ENCODE measurements at places on chromosomes 6 and 20. TPM values are rescaled to one million over a fixed set of nuclear protein-coding genes. Genes with fewer than 3 reads are reported as not detected.

- no peak for DNase-seq
Observed at GRCh38 chr6:118200160-118200559, 293.1 kb downstream of the SLC35F1 start.

DNA sequence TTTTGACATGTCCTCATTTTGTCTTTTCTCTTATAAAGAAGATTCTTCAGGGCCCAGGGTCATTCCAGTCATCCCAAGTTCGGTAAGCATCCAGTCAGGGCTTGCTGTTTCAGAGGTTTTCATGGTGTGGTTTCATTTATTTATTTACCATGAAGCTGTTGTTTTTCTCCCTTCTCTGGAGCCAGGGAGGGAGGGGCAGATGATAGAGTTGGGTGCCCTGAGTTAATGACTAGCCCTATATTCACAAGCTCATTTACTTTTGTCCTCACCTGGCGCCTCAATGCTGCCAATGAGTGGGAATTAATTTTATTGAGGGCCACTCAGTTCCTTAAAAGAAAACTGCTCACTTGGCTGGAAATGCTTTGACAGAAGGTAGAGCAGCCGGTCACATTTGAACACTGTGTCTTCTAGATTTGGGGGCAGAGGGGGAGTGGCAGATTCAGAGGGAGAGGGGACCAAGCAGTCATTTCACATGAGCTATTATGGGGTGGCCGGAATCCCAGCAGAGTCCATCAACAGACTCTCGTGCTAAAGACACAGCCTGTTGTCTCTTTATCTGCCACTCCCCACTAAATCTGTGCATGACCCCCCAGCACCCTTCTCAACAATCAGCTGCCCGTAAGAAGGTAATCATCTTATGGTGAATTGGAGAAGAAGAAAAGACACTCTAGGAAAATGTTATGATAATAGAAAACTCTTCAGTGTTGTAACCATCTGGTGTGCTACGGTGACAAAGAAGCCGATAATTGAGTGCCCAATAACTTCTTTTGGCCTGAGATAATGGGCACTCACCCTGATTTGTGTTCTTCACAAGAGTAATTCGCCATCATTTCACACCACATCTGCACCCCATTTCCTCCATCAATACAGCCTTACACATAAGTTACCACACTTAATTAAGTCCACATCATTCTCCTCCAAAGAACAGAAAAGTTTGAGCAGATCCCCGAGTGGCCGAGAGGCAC lies 573.5 kb upstream of the JAG1 start:
- DNase-seq, result no peak

DNA sequence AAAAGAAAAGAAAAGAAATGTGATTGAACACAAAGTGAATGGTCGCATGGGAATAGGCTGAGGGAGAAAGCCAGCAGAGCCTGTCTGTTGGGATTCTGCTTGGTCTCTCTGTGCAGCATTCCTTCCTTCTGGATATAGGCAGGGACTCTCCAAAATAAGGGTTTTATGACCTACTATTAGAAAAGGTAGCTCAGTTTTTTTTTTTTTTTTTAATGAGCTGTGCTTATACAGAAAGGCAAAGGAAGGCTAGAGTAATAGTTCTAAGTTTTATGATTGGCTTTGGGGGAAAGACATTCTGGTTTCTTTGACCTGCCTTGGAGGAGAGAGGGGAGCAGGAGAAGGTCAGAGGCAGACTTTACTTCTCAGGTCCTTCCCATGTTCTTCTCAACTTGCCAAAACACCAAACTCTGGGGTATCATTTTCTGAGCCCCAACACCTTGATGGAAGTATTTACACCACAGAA lies 18.8 kb upstream of the IER3 start:
- DNase-seq, result no peak

PSORS1C1 gene
- 3.0 TPM for polyA plus RNA-seq

GRCh38 chr6:1335367-1336037 lies 23.6 kb downstream of the FOXQ1 start:
- no peak for DNase-seq

GRCh38 chr20:37344506-37345338 lies 1.2 kb upstream of the SRC start:
- DNase-seq, result peak; percentile 68

DNA sequence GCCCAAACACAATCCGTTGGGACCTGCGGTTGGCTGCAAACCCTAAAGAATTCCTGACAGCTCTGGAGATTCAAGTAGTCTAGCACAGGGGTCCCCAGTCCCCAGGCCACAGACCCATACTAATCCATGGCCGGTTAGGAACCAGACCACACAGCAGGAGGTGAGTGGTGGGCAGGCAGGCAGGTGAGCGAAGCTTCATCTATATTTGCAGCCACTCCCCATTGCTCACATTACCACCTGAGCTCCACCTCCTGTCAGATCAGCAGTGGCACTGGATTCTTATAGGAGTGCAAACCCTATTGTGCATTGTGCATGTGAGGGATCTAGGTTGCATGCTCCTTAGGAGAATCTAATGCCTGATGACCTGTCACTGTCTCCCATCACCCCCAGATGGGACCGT lies 16.6 kb downstream of the TFEB start:
- no peak for DNase-seq

DNA sequence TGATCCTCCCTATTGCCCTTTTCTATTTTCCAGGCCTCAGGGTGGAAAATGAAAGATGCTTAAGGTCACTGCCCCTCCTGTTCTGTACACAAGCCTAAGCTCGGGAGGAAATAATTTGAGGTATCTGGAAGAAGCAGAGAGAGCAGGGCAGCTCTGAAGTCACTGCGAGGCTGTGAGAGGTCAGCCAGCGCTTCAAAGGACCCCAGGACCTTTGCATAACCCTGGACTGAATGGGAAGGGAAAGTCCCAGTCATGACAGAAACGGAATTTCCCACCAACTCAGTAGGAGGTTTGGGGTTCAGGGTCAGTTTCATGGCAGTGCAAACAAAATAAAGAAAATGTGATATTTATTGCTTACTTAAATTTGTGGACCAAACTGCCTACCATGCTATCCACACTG lies 58.1 kb downstream of the LRFN2 start:
- no peak for DNase-seq

GRCh38 chr20:22619272-22619671 lies 34.9 kb upstream of the FOXA2 start:
- peak; percentile 41 for DNase-seq

- no peak for DNase-seq
Observed at GRCh38 chr20:39799366-39799965, 837.3 kb downstream of the DHX35 start.

- DNase-seq, result peak; percentile 57
Observed at GRCh38 chr6:11228935-11229654, 3.4 kb downstream of the NEDD9 start.

DNA sequence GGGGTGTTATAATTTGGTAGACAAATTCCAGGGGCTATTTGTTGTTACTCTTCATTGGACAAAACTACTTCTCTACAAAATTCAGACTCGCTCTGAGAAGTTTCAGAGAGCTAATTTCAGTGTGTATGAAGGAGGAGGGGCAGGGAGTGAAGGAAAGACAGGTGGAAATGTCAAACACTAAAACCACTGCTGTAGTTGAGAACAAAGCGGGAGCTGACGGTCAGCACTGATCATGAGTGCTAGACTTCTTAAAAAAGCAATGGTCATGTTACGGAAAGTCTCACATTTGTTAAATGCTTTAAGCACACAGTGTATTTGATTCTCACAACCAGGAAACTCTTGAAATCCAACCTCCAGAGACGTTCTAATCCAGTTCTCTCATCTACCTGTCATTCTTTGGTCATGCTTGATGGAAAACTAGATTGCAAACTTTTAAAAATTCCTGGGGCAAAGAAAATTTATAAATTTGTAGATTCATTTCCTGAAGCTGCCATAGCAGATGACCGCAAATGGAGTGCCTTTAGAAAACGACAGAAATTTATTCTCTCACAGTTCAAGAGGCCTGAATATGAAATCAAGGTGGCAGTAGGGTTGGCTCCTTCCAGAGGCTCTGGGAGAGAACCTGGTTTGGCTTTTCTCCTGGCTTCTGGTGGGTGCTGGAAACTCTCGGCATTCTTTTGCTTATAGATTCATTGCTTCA lies 100.7 kb upstream of the CARMIL1 start:
- DNase-seq, result no peak

DNA sequence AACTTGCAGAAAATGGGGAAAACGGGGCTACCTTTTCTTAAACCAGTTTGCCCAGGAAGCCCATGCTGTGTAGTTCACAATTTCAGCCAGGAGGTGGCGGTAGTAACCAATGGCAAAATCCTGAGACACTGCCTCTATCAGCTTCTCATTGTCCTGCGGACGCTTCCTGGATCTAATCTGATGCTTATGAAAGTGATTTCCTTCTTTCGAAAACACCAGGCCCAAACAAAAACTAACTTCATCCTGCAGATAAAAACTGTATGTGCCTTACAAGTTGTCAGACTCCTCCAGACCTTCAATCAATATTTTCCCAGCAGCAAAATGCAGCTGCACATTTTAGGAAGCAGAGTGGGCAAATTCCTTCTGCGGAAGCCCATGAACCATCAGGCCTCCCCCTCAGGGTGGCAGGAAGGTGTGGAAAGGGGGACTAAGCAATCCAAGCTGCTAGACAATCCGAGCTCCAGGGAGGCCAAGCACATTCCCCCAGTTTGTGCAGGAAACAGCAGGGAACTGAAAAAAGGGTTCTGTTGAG lies 88.5 kb downstream of the LY86 start:
- DNase-seq, result peak; percentile 43

GRCh38 chr6:158801655-158802294 lies 17.4 kb downstream of the EZR start:
- DNase-seq, result no peak

- no peak for DNase-seq
Observed at GRCh38 chr20:17511401-17511800, 19.8 kb downstream of the BFSP1 start.

- DNase-seq, result no peak
Observed at GRCh38 chr6:57257911-57258541, 35.9 kb upstream of the RAB23 start.

- no peak for DNase-seq
Observed at GRCh38 chr20:41318271-41318649, 729 bp upstream of the ZHX3 start.

DNA sequence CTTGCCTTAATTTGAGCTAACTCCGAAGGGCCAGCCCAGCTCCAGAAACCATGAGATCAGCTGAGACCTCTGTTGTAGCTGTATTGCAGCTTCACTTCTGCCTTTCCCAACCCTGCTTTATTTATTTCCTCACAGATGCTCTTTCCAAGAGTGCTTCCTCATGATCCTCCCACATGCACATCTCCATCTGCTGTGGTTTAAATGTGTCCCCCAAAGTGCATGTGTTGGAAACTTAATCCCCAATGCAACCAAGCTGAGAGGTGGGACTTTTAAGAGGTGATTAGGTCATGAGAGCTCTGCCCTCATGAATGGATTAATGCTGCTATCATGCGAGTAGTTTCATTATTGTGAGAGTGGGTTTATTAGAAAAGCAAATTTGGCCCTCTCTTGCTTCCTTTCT lies 164.4 kb upstream of the TAB2 start:
- no peak for DNase-seq

GRCh38 chr6:28600245-28600644 lies 74.6 kb downstream of the GPX5 start:
- DNase-seq, result no peak

DNA sequence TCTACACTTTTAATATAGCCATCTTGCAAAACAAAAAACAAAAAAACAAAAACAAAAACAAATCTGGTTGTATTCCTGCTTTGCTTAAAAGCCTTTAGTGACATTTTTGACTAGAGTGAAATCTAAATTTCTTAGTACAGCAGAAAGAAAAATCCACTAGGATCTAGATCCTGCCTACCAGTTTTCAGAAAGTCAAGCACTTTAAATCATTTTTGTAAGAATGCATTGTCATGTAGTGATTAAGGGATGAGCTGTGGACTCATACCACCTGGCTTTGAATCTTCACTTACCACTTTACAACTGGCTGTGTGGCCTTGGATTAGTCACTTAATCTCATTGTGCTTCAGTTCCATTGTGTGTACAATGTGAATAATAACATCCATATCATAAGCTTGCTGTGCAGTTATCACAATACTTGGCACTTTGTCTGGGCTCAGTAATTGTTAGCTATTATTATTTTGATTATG lies 4.0 kb downstream of the MKKS start:
- peak; percentile 80 for DNase-seq

INSM1 gene
- not detected for polyA plus RNA-seq

DNA sequence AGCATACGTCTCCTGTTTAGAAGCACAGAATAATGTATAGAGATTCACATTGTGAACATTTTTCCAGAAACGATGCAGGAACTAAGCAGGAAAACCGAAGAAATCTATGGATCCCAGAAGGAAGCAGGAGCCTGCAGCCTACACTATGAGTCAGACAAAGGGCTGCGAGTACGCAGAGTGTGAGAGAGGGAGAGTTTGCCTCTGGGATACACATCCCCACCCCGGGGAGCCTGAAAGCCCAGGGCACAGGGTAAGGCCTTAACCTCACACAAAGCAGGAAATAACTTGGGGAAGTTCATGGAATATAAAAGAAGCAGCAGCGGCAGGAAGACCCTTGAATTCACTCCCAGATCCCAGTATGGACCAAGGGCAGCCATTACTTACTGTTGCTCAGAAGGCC lies 842.1 kb upstream of the MANEA start:
- no peak for DNase-seq

DNA sequence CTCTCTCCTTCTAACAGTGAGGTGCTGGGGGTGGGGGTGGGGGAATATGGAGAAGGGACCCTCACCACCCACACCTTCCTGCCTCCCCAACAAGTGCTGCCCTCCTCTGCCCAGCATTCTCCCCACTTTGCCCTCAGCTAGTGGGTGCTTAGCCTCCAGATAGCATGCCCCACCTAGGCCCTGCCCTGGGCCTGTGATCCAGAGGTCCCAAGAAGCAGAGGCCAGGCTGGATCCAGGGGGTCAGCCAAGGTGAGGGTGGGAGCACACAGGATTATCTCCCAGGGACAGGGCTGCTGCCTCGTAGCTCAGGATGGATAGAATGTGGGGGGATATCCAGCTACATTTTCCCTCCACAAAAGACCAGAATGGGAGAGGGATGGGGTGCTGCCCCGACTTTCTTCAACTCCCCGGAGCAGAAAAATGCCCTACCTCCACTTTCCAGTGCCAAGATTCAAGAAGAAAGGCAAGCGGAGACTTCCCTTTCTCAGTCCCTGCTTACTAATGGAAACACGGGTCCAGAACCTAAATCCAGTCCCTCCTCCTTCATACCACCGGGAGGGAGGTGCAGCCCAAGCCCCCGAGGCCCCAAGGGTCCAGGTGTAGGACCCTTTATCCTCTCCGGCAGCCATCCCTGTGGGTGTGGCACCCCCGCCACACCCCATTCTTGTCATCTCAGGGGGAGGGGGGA lies 987 bp downstream of the ADISSP start:
- DNase-seq, result no peak

GRCh38 chr6:150999107-150999506 lies 133.6 kb downstream of the MTHFD1L start:
- no peak for DNase-seq

SLC32A1 gene
- not detected for polyA plus RNA-seq

LAMP5 gene
- not detected for polyA plus RNA-seq

DNA sequence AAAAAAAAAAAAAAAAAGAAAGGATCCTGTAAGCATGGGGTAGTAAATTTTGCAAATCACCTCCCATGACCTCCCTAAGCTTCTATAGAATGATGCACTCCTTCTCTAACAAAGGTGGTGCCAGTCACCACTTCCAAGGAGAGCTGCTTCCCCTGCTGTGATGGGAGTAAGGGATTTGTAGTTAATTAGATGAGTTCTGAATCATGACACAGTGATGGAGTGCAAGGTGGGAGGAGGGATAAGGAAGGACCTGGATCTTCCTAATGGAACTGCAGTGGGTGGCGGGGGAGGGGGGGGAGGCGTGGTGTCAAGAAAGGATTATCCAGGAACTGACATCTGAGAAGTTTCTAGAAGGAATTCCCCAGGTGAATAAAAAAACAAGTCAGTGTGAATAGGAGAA lies 47.8 kb downstream of the NRN1 start:
- DNase-seq, result no peak
